ENCODE measurements at places on chromosomes 12 and 14. TPM values are rescaled to one million over a fixed set of nuclear protein-coding genes. Genes with fewer than 3 reads are reported as not detected.

The MIS18BP1 gene
- 34.8 TPM for total RNA-seq

The IFNG-AS1 gene
- total RNA-seq: 9.3 TPM

The DTX3 gene
- total RNA-seq: 31.2 TPM

The CYP46A1 gene
- not detected for total RNA-seq

The RPS6KL1 gene
- 4.5 TPM for total RNA-seq

The TSHR gene
- total RNA-seq: 19.3 TPM

GRCh38 chr14:44763356-44763755, 198.4 kb downstream of the KLHL28 start:
- no peak for DNase-seq
- H3K27me3 ChIP-seq: no peaks in the 10 kb centered on the region
- H3K4me1 ChIP-seq: no peaks in the 10 kb centered on the region
- H3K27ac ChIP-seq: no peak overlapping the region
- H3K36me3 ChIP-seq: no peaks in the 10 kb centered on the region

DNA sequence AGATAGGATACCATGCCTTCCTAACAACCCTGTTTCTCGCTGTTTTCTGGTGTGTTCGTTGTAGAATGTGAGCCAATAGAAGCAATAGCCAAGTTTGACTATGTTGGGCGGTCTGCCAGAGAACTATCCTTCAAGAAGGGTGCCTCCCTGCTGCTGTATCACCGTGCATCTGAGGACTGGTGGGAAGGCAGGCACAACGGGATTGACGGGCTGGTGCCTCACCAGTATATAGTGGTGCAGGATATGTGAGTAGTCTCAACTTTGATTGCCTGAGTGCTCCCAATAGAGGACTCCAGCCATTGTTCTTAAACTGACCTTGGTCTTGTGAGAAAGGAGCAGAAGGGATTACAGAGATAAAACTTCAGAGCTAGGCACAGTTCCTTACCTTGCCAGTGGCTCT, 96.2 kb downstream of the KICS2 start:
- no peak for DNase-seq
- H3K27ac ChIP-seq: no peak overlapping the region
- H3K4me1 ChIP-seq: no peaks in the 10 kb centered on the region

GRCh38 chr14:35877276-35877675, 51.1 kb downstream of the BRMS1L start:
- H3K4me1 ChIP-seq: no peaks in the 10 kb centered on the region
- no peaks in the 10 kb centered on the region for H3K27me3 ChIP-seq
- H3K27ac ChIP-seq: no peak overlapping the region
- DNase-seq: no peak
- no peaks in the 10 kb centered on the region for H3K36me3 ChIP-seq

DNA sequence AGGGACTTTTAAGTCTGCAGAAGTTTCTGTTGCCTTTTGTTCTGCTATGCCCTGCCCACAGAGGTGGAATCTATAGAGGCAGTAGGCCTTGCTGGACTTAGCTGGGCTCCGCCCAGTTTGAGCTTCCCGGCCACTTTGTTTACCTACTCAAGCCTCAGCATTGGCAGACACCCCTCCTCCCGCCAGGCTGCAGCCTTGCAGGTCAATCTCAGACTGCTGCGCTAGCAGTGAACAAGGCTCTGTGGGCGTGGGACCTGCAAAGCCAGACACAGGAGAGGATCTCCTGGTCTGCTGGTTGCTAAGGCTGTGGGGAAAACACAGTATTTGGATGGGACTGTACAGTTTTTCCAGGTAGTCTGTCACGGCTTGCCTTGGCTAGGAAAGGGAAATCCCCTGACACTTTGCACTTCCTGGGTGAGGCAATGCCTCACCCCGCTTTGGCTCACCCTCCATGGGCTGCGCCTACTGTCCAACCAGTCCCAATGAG, 43.7 kb downstream of the CCDC59 start:
- no peaks in the 10 kb centered on the region for H3K4me1 ChIP-seq
- H3K27ac ChIP-seq: no peak overlapping the region
- H3K27me3 ChIP-seq: no peaks in the 10 kb centered on the region
- H3K4me3 ChIP-seq: no peak overlapping the region

Measured in CD4-positive, CD25-positive, alpha-beta regulatory T cell (primary cell).